ENCODE measurements at places on chromosomes 12 and 14. TPM values are rescaled to one million over a fixed set of nuclear protein-coding genes. Genes with fewer than 3 reads are reported as not detected.

The KRT85 gene
- not detected for total RNA-seq

- DNase-seq: no peak
Measured at GRCh38 chr12:115199831-115200230, 515.9 kb upstream of the TBX3 start.

DNA sequence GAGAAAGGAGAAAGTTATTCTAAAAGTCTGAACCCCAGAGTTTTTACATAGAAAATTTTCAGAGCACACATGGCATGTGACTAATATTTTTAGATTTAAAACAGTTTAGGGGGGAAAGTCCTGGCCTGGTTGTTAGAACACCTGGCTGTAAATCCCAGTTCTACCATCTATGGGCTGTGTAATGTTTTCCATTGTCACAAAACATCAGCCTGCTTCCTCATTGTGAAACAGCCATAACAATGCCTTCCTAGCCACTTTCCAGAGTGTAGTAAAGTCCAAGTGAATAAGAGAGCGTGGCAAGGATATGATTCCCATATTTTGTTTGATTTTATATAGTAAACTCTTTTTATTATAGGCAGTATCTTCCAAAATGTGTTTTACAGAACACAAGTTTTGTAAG is 310.0 kb upstream of the DCN start:
- DNase-seq: no peak

DNA sequence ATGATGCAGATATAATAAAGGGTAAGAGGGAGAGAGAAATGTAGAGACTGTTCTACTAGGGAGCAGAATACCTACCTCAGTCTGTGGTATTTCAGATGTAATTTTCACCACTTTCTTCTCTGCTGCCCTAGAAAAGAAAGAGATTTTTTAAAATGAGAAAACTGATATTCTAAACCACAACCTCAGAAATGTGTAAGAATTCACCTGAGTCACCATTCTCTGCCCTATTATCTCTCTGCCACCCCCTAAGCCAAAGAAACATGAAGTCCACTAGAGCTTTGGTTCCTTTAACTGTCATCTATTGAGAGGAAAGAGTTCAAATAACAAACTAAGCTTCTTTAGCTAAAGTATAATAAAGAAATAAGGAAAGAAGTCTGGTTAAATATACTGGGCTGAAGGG is 21.6 kb downstream of the SARNP start:
- no peak for DNase-seq

DNA sequence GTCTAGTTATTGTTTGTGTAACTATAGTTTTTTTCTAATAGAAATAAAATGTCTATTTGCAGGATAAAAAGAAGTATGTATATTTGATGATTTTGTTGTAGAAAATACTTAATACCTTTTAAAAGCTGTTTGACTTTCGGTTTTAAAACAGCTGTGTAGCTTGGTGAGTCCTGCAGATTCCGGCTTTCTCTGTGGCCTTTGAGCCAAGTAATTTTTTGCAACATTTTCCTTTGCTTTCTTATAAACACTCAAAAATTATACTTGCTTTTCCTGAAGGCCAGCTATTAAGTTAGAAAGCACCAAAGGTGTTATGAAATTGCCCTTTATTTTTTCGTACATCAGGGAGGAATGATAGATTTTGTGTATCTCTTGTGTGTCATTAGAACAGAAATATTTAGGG is 63.6 kb downstream of the CRADD start:
- DNase-seq: no peak

The TAS2R50 gene
- total RNA-seq: 2.9 TPM

The SRRM4 gene
- total RNA-seq: under 0.01 TPM

Measured in vagina (tissue), 2 donors.